ENCODE measurements at places on chromosomes 6 and 20. TPM values are rescaled to one million over a fixed set of nuclear protein-coding genes. Genes with fewer than 3 reads are reported as not detected.
A peak's percentile ranks its signal among the peaks of the same experiment; 100 is the strongest.

The SMPD2 gene
- total RNA-seq = 9.5 TPM

DNA sequence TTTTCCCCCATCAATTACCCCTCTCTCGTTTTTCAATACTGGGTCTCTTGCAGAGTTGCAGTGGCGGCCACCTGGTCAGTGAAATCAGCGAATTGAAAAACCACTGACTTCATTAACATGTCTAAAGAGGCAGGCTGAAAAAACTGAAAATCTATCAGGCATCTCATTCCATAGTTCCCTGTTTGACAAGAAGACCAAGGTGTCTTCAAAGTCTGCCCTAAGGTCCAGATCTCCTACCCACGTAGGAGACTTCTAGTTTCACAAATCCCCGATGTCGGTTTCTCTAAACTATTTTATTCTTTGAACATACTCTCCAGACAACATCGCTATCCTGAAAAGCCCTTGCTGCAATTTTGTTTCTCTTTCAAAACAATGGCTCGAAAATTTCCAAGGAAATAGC, 796 bp upstream of the TUBB start:
- H3K36me3 ChIP-seq = no peaks in the 10 kb centered on the region
- DNase-seq = no peak
- H3K4me3 ChIP-seq = no peak overlapping the region
- H3K27me3 ChIP-seq = no peaks in the 10 kb centered on the region
- H3K27ac ChIP-seq = peak overlapping the region; percentile 39

GRCh38 chr6:153489479-153489878, 358.4 kb upstream of the RGS17 start:
- DNase-seq = no peak
- no peaks in the 10 kb centered on the region for H3K36me3 ChIP-seq
- H3K4me1 ChIP-seq = no peaks in the 10 kb centered on the region
- H3K27ac ChIP-seq = no peak overlapping the region

- DNase-seq = no peak
- H3K27me3 ChIP-seq = no peaks in the 10 kb centered on the region
- peaks cover 2% of the 10 kb centered on the region for H3K4me1 ChIP-seq
- no peaks in the 10 kb centered on the region for H3K36me3 ChIP-seq
- no peak overlapping the region for H3K27ac ChIP-seq
- H3K4me3 ChIP-seq = no peak overlapping the region
Measured at GRCh38 chr20:43767686-43768474, 41.1 kb upstream of the GTSF1L start.

- no peaks in the 10 kb centered on the region for H3K36me3 ChIP-seq
- no peaks in the 10 kb centered on the region for H3K27me3 ChIP-seq
- no peaks in the 10 kb centered on the region for H3K4me1 ChIP-seq
Measured at GRCh38 chr6:7087491-7087979, 20.2 kb upstream of the RREB1 start.

The FOXC1 gene
- total RNA-seq = 134 TPM

DNA sequence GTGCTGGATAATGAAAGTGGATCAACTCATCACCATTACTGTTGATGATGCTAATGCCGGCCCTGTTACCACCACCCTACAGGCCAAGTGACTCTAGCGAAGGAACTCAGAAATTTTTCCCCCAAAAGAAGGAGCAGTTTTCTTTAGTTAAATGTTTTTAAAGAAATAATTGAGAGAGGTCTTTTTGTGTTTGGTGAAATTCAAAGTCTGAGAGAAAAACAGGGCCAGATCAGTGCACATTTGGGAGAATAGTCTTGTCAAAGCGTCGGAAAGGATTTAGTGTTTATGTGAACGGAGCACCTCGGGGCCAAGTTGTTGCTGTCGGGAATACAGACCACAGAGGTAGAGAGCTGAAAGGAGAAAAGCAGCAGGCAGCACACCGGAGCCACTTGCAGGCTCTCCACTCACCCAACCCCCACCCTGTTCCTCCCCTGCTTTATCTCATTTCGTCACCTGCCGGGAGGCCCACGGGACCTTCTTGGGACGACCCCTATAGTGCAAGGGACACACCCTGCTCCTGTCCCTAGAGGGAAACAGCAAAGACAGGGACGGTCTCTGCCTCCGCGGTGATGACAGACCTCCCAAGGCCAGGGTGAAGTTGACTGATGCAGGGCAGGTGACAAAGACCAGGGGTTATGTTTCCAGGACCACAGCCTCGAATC, 6.8 kb downstream of the TFAP2B start:
- no peaks in the 10 kb centered on the region for H3K36me3 ChIP-seq
- H3K4me3 ChIP-seq = no peak overlapping the region
- H3K27ac ChIP-seq = no peak overlapping the region
- no peak for DNase-seq
- H3K27me3 ChIP-seq = peaks cover 3% of the 10 kb centered on the region

The MOG gene
- total RNA-seq = not detected

GRCh38 chr6:26175428-26176181, 88.4 kb downstream of the HFE start:
- H3K4me3 ChIP-seq = no peak overlapping the region
- DNase-seq = no peak
- H3K36me3 ChIP-seq = no peaks in the 10 kb centered on the region

The GLP1R gene
- total RNA-seq = not detected

DNA sequence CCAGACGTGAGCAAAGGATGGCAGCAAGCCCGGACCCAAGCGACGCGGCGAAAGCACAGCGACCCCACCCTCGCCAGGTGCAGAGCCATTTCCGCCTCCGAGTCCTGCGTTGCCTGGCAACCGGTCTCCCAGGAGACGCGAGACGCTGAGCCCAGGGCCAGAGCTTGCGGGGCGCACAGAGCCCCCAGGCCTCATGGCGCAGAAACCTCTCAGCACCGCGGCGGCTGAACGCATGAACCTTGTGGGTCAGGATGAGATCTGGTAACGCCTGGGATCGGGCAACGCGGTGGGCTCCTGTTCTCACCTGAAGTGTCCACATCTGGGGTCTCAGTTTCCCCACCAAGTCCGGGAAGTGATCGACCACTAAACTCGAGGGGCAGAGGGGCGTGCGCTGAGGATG, 77.7 kb downstream of the ANKRD60 start:
- DNase-seq = peak; percentile 65
- H3K36me3 ChIP-seq = no peaks in the 10 kb centered on the region
- no peaks in the 10 kb centered on the region for H3K27me3 ChIP-seq

DNA sequence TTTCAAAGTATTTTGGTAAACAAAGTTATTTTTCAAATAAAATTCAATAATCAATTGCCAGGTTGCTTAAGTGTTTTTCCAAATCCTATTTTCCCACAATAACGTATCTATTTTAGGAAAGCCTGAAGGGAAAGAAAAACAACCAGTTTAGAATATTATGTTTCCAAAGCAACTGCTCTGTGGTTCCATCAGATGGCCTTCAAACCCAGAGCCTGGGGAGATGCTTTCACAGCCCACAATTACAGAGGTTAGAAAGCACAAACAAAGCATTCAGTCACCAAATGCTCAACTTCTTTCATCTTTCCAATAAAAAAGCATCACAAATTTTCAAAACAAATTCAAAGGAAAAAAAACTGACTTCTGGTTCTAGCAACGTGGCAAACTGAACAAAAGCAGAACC, 66.0 kb downstream of the ELOVL5 start:
- peaks cover 8% of the 10 kb centered on the region for H3K4me1 ChIP-seq
- H3K36me3 ChIP-seq = no peaks in the 10 kb centered on the region
- H3K27me3 ChIP-seq = no peaks in the 10 kb centered on the region
- H3K4me3 ChIP-seq = no peak overlapping the region
- H3K27ac ChIP-seq = peak overlapping the region; percentile 71

The CNR1 gene
- 10.4 TPM for total RNA-seq

DNA sequence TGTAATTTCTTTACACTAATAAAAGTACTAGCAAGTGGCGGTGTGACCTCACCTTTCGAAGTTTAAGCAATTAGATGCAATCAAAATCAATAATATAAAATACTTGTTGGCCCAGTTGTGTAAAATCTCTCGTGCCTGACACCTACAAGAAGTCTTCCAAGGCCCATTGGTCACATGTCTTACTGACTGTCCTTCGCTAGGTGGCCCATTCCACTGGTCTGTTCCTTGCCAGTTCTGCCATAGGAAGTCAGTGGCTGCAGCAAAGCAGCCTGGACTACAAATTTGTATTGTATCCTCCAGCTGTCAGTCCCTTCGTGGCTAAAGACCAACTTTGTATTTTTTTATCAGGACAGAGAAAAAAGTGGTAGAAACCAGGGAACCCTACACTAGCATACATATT, 61.8 kb downstream of the CYB5R4 start:
- no peak for DNase-seq
- H3K27me3 ChIP-seq = no peaks in the 10 kb centered on the region
- no peak overlapping the region for H3K4me3 ChIP-seq
- H3K27ac ChIP-seq = no peak overlapping the region
- no peaks in the 10 kb centered on the region for H3K4me1 ChIP-seq
- H3K36me3 ChIP-seq = peaks cover 5% of the 10 kb centered on the region

The GID8 gene
- 22.0 TPM for total RNA-seq

The EDEM2 gene
- total RNA-seq = 21.6 TPM

- no peak overlapping the region for H3K4me3 ChIP-seq
- H3K4me1 ChIP-seq = no peaks in the 10 kb centered on the region
- no peaks in the 10 kb centered on the region for H3K36me3 ChIP-seq
- no peak for DNase-seq
- no peak overlapping the region for H3K27ac ChIP-seq
Measured at GRCh38 chr20:51135926-51136715, 113.2 kb upstream of the KCNG1 start.

The IL17F gene
- total RNA-seq = not detected

Measured in aorta (tissue), 5 donors.